GM12878 (cell line): ENCODE measurements at places on chromosomes 11 and 22.

- no peak for DNase-seq
Measured at GRCh38 chr11:25961539-25961938, 370.4 kb upstream of the ANO3 start.

- DNase-seq, result no peak
Measured at GRCh38 chr22:26429458-26430286, 612 bp downstream of the ASPHD2 start.

DNA sequence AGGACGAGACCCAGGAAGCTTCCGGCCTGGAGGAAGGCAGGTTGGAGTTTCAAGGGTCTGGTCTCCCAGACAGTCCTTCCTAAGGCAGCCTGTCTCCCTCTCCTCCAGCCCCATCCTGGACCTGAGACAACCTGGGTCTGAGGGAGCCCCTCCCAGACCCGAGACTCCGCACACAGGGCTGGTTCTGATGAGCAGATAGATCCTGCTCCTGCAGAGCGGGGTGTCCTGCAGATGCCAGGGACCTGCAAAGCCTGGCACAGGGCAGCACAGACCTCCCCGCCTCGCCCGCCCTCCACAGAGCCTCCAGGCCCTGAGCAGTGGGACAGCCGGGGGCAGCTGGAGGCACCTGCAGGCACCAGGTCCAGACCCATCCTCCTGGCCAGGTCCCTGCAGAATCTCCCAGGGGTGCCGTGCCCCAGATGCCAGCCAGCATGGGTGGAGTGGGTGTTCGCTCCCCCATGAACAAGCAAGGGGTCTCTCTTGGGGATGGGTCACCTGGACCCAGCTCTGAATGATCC is 7.8 kb downstream of the PIM3 start:
- no peak for DNase-seq

DNA sequence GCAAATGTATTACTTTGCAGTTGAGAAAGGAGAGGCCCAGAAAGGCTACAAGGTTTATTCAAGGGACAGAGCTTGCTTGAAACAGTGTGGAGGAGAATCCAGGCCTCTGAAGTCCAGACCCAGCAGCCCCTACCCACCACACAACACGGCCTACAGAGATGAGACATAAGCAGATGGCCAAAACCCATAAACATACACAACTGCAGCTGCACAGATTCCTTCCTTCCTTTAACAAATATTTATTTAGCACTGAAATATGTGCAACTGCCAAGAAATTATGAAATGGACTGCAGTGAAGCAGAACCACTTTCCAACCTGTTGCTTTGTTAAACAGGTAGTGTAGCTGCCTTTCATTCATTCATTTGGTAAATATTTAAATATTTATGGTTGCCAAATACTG is 122.3 kb downstream of the SPATA19 start:
- DNase-seq, result no peak

GRCh38 chr11:67486481-67487195 is 3.8 kb downstream of the AIP start:
- peak; percentile 87 for DNase-seq

DNA sequence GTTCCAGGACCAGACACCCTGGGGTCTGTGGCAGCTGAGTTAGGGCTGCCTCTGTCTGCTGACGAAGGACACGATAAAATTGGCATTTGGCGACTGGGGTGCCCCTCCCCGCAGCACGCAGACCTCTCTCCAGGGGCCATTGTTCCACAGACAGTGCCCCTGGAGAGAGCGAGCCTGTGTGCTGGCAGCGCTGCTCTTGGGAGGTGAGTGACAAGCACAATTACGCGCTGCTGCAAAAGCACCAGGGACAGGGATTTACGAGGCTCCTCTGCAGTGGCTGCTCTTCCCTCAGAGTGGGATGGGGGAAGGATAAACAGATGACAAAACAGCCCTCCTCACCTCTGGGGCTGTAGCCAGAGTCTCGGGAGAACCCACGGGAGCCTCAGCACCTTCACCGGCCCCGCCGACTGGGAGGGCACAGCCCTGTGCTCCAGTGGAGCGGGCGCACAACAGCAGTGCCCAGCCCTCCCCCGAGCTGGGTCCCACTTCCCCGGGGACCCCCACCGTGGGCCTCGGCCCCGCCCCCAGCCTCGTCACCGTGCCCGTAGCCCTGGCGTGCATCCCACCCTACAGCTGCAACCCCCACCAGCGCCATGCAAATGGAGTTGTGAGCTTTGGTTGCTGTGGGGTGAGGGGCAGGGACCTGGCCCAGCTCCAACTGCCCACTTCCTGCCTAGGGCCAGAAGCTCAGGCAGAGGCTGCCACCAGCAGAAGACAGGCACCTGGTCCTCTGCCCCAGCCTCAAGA is 19.6 kb downstream of the CHID1 start:
- DNase-seq, result no peak

GRCh38 chr22:43197271-43197941 is 10.5 kb upstream of the TTLL12 start:
- no peak for DNase-seq

GRCh38 chr22:37237371-37238268 is 6.4 kb downstream of the RAC2 start:
- no peak for DNase-seq

DNA sequence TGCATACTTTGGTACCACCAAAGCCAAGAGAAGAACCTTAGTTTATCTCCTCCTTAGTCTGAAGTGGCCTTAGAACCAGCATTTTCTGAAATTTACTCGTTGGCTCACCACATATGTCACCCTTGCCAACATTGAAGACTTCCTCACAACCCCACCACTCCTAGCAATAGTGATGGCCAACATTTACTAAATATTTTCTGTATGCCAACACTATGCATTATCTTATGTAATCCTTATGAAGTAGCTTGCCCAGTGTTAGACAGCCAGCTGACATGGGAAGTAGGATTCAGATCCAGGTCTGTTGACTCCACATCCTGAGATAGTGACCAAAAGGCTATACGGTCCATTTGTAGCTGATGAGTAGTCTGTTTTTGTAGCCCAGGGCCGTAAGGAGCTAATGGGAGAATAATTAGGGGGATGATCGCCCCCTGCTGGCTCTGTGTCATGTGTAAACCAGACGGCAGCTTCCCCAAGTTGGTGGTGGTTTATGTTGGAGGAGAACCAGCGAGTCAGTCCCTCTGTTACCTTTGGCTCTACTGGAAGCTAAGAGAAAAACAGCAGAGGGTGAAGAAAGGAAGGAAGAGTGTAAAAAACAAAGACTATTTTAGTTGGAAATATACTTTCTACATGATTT is 120.5 kb upstream of the RASSF10 start:
- DNase-seq, result no peak

GRCh38 chr11:102592634-102593581 is 32.2 kb downstream of the MMP20 start:
- no peak for DNase-seq

DNA sequence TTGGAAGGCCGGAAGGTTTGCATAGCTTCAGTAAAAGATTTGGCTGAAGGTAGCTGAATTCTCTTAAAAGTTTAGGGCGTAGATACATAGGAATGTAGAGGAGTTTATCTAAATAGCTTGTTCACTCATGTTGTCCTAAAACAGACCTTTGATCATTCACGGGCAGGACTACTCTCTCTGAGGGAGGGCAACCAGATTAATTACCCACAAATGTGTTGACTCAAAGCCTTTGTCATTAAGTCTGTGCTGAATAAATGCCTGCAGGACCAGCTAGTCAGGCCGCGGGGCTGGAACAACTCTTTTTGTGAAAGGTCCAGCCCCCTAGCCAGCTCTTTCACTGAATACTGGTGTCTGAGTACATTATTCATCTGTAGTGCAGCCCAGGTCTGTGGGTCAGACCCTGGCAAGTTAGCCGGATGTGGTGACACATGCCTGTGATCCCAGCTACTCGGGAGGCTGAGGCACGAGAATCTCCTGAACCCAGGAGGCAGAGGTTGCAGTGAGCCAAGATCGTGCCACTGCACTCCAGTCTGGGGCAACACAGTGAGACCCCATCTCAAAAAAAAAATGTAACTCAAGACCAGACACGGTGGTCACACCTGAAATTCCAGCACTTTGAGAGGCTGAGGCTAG is 2.8 kb upstream of the FADD start:
- DNase-seq, result no peak

DNA sequence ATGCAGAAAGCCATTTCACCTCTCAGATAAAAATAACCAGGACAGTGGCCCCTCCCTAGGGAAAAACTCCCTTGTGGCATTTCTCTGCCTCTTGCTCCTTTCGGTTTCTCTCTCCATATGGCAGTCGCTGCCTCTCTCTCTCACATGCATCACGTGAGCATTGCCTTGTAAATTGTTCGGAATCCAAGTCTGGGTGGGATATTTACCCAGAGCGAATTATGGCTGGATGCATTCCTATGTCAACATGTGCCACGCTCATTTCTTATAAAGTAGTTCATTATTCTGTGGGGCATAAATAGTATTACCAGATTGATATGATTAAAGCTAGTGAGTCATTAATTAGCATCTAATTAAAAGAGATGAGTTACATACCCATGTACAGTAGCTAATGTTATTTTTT is 392.9 kb downstream of the INSC start:
- no peak for DNase-seq

GRCh38 chr11:56700914-56701485 is 2.1 kb downstream of the OR9G1 start:
- no peak for DNase-seq

GRCh38 chr22:38756711-38757463 is 1.1 kb upstream of the SUN2 start:
- DNase-seq, result no peak

GRCh38 chr11:31958076-31958735 is 132.7 kb upstream of the RCN1 start:
- peak; percentile 9 for DNase-seq

DNA sequence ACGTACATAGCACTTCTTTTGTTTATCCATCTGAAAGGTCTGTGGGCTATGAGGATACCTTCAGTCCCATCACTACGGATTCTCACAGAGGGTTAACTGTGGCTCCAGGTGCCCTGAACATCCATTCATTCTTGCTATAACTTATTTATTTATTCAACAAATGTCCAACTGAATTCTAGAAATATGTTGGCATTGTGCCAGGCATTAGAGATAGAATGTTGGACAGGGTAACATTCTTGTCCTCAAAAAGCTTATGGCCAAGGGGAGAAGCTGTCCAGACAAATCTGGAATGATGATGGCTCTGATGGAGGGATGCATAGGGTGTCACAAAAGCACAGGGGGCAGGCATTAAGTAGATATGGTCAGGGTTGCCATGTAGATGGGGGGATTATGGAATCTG is 8.4 kb downstream of the OLFML1 start:
- no peak for DNase-seq

GRCh38 chr11:9990221-9990973 is 303.6 kb downstream of the SBF2 start:
- no peak for DNase-seq

- no peak for DNase-seq
Measured at GRCh38 chr11:105224482-105225253, 85.1 kb upstream of the CARD18 start.

- no peak for DNase-seq
Measured at GRCh38 chr22:24412274-24412673, 15.1 kb upstream of the ADORA2A start.

GRCh38 chr11:121328967-121329679 is 36.6 kb downstream of the SC5D start:
- no peak for DNase-seq

DNA sequence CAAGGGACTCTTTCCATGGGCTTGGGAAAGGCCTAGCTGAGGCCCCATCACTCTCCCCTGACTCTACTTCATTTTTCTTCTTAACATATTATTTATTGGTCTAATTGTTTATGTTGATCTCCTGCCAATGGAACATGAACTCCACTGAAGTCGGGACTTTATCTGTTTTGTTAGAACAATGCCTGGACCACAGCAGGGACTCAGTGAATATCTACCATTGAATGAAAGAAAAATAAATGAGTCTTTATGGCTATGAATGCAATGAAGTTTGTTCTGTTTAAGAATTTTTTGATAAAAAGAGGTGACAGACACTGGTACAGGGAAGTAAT is 112.3 kb downstream of the ADAMTS15 start:
- no peak for DNase-seq

DNA sequence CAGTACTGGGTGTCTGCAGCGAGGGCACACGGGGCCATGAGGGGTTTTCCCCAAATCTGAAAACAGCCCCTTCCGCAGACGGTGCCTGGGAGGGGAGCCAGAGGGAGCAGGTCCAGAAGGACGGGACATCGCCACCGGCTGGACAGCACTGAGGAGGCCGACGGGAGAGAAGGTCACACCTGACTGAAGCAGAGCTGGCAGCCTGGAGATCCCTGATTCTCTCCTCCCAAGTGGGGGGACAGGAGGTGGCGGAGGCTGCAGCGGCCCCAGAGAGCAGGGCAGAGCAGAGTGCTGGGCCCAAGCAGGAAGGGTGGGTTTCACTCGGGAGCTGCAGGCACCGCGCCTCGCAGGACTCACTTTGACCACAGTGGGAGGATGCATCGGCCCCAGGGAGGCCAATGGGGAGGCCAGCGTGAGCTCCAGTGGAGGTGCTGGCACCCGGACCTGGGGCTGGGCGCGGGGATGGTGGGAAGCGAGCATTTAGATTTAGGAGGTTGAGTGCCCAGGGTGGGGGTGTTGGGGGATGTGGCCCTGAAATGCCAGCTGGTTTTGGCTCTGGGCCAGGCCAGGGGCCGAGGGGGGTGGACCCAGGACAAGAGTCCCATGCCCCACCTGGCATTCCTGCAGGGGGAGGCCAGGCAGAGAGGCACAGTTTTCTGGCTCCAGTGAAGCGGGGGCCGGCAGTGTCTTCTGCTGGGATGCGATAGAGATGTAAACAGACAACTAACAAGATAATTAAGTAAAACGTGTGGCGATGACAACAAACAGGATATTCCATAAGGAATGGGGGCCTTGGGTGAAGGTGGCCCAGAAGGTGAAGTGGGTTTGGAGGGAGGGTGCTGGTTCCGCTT is 92.3 kb upstream of the FGF3 start:
- no peak for DNase-seq

DNA sequence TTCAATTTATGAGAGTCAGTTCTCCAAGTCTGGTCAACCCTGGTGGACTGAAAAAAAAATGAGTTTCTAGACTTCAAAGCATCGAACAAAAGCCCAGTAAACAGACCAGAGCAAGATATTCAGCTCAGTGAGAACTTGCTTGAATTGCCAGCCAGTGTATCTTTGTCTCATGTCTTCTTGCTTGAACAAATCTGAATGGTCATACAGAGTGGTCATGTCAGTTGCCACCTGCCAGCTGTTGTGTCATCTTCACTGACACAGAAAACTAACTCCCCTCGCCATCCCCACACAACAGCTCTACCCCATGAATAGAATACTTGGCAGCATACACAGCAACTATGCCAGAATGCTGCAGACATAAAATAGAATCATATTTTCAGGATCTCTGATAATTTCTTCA is 27.5 kb upstream of the CALCB start:
- DNase-seq, result no peak

DNA sequence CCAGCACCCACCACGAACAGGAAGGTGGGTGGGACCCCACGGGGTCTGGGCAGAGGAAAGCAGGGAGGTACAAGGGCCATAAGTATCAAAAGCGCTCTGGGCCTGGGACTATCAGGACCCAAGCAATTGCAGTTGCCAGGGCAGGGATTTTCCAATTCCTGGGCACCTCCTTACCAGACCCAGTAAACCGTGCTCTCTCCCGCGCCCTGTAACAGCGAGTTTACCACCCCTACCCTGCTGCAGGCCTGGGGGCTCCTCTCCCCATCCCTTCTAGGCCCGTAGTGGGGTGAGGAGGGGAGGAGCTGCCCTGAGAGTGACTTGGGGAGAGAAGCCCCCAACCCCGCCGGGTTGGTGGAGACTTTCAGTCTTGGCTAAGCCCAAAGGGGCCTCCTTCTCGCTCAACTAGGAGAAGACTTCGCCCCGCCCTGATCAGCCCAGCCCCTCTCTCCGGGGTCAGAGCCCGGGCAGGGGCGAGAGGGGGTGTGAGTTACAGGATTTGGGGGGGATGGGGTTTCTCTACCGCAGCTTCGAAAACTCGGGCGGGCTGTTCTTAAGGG is 5.4 kb downstream of the PAX6 start:
- DNase-seq, result no peak

GRCh38 chr11:34408580-34409172 is 30.1 kb upstream of the CAT start:
- no peak for DNase-seq
